Right lung (tissue), 10 donors: ENCODE measurements at places on chromosomes 1 and 21.

DNA sequence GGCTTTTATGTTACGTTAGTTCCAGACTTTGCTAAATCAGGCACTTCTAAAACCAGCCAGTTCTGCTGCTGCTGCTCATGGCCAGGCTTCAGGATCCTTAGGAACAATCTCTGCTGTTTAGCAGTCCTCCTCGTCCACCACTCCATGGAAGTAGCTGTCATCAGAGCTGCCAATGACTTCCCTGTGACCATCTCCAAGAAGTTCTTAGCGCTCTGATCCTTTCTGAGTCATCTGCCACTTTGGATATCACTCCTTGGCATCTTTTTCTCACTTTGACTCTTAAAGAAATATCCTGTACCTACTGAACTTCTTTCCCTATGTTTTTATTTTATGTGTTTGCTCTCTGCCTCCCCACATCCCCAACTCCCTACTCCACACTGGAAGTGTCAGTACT is 14.7 kb upstream of the IRF2BP2 start:
- no peak for DNase-seq

- no peak for DNase-seq
Observed at GRCh38 chr1:16618719-16619118, 5.4 kb upstream of the NBPF1 start.

GRCh38 chr1:115643225-115643624 is 1.5 kb downstream of the VANGL1 start:
- DNase-seq: no peak

- DNase-seq: no peak
Observed at GRCh38 chr1:159187647-159188374, 16.4 kb downstream of the CADM3 start.

DNA sequence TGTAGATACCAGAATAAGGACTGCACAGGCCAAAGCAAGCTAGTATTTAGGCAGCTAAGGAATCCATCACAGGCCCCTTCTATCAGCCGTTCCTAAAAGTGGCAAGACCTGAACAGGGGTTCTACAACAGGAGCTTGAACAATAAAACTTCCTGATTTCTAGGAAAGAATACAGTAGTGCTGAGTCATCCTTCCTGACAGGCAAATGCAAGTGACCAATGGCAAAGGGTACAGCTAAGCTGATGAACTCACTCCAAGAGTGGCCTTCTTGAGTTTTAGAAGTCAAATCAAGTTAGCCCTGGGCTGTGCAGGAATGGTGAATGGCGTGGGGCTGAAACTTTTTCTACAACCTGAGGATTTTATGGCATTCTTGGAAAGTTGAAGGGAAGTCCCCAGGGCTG is 112.9 kb downstream of the GREM2 start:
- DNase-seq: no peak

DNA sequence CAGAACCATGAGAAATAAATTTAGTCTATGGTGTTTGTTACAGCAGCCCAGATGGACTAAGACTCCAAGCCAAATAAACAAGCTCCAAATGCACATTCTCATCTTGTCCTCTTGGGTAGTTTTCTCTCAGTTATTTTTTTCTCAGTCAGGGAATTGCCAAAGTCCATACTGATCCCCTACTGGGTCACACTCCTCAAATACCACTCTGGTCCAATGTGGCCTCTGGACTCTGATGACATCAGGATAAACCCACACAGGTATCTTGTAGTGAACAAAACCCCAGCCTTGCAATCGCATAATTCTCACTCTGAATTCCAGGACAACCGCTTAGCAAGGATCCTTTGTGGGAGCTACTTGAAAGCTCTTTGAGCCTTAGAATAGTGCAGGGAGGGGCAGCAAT is 248.4 kb upstream of the JUN start:
- DNase-seq: no peak

DNA sequence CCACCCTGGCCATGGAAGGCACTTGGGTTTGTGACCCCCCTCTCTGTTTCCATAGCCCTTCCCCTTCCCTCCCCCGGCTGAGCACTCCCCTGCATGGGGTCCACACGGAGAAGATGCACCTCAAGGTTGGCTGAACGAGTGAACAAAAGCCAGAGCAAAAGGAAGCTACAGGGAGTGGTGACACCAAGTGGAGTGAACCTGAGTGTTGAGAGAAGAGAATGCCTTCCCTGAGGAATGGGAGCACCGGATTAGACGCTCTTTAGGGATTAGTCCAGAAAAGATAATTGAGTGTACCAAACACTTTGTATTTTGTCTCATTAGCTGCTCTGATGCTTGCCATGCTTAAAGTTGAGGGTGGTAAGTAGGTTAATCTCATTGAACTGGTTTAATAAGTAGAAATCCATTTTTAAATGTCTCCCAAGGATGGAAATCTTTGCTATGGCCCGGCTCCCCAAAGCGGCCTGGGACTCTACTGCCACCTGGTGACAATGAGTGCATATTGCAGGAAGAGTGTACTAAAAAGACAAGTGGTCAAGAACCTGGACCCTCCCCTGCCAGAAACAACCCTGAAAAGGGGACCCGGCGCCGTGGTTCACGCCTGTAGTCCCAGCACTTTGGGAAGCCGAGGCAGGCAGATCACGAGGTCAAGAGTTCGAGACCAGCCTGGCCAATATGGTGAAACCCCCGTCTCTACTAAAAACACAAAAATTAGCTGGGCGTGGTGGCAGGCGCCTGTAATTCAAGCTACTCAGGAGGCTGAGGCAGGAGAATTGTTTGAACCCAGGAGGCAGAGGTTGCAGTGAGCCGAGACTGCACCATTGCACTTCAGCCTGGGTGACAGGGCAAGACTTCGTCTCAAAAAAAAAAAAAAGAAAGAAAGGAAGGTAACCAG is 150.6 kb upstream of the ZC3H12A start:
- DNase-seq: no peak

- DNase-seq: no peak
Observed at GRCh38 chr1:51453010-51453409, 66.1 kb downstream of the EPS15 start.
